NCI-H1092 (cell line): ENCODE measurements at places on chromosomes 3 and 15.

DNA sequence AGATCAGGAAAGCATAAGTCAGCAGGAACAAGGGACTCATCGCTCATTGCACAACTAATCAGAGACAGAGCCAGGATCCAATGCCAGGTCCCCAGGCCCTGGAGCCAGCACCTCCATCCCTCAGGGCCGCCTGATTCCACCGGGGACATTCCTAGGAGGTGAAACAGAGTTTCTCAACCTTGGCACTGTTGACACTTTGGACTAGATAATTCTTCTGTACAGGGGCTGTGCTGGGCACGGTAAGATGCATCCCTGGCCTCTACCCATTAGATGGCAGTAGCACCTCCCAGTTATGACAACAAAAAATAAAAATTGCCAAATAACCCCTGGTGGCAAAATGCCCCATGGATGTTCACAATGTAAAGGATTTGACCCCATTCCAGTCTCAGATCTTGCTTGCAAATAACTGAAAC lies 127.7 kb downstream of the MTHFS start:
- no peak for DNase-seq

DNA sequence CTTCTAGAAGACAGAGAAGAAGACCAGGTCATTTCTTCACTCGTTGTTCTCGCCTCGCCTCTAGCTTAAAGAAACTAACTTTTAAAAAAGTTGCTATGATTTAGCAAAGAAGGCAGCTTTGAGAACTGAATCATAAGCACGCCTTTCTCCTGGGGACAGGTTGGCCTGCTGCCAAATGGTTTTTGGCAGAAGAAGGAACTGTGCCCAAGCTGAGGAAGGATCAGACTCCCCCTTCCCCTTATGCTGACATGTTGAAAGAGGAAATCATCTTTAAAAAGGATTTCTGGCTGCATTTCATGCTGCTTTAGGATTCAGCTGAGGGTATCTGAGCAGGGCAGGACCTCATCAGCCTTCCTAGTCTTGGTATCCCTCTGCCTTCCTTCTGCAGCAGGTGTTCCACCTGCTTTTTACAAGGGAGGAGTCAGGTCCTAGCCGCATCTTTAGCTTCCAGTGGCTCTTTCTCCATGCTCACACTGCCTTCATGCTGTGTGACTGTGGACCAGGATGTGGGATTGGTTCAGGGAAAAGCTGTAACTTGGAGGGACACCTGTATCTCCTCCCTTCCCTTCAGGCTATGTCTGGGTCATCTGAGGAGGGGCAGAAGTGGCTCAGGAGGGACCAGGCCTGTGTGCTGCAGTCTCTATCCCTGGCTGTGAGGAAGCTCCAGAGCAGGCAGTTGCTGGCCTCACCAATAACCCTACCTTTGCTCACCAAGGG lies 34.1 kb upstream of the HACD2 start:
- DNase-seq, result peak; percentile 18

DNA sequence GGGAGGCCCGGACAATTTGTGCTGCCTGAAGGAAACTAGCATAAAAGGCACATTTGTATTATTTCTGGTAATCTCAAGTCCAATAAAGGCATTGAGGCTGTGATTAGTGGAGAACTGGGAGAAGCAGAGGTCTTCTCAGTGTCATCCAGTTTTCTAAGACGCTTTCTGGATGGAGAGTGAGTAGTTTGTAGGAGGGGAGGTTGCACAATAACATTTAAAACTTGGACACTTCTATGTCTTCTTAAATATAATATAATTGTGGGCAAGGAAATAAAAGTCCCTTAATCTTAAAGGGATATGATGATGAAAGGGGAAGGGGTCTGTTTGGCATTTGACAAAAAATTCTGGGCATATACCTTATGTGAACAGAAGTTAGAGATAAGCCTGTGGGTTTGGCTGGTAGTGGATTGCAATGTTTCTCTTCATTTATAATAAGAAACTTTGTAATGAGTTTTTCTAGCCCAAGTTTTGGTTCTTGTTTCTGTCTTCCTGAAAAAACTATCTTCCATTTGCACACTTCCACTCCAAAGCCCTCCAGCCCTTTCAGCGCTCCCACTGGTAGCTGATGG lies 291.6 kb upstream of the TGFBR2 start:
- no peak for DNase-seq

GRCh38 chr15:85071061-85071460 lies 89.4 kb downstream of the PDE8A start:
- no peak for DNase-seq

DNA sequence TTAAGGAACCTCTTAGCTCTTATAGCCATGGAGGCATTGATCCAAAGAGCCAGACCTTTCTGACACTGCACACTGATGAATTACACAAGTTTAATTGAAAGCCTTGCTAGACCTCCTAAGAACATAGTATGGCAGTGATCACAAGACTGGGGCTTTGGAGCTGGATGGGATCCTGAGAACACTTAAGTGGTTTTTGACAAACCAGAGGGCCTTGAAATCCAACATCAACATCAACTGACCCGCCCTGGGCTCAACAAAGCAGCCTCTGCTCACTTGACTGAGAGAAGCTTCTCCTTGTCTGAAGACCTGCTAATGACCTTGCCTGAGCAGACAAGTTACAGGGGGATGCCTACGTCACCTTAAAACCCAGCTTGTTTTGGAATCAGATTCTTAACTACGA lies 257.6 kb downstream of the KLF13 start:
- DNase-seq, result no peak

- no peak for DNase-seq
These were observed 312.5 kb downstream of the C3orf38 start for GRCh38 chr3:88462230-88462629.

- no peak for DNase-seq
These were observed 3.9 kb upstream of the DNASE1L3 start for GRCh38 chr3:58214484-58215316.

- no peak for DNase-seq
These were observed 223.0 kb upstream of the P2RY1 start for GRCh38 chr3:152611905-152612304.

DNA sequence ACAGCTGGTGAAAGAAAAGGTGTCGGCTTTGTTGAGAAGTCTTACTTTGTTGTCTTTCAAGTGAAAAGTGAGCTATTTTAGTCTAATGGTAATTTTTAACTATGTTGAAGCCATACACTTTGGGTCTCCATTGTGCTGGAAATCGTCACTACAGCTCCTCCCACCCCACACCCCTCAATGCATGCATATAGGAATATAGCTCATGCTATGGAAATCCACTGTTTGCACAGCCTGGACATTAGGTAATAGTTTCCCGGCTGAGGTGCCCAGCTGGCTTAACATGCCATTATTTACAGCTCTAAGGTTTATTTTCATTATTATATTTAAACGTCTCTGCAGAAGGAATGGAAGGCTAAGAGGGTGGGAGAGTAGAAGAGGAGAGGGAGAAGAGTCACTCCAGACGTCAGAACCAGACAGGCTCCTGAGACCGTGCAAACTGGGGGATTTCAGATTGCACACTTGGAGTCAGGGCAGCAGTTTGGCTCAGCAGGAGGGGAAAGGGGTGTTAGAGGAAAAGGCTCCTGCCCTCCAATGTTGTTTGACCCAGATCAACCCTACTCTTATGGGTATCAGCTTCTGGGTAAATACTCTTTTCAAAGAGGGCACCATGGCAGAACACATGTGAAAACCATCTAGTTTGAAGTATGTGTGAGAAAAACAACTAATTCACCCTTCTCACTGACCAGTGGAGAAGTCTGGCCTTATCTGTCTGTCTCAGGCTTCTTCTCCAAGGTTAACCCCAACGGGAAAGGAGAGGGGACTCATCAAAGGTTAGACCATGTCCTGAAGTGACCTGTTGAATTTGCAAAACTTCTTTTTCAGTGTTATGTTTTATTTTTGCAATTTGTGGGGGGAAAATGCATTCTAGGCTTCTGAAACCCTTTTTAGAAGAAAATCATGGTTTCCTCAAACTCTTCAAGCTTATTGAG lies 218.7 kb upstream of the CTDSPL start:
- no peak for DNase-seq

GRCh38 chr3:157104928-157105652 lies 54.9 kb downstream of the CCNL1 start:
- DNase-seq, result no peak

DNA sequence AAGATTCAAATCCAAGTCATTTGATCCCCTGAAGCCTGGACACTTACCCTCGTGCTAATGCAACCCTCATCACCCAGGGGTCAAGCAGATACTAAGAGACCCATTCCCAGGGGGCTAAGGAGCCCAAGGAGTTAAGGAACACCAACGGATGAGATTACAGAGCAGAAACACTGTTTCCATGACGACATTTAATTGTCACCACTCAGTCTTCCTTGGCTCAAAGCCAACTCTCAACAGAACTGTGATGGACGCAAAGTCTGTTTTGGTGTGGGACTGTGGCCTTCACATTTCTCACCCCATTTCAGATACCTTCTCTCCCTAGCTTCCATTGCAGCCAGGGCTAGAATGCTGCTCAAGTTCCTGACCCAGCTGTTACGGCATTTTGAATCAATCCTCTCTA lies 383.5 kb upstream of the WNT5A start:
- DNase-seq, result no peak

- DNase-seq, result no peak
These were observed 10.4 kb upstream of the SEC13 start for GRCh38 chr3:10331320-10331719.

GRCh38 chr3:11588755-11589154 lies 55.0 kb downstream of the VGLL4 start:
- DNase-seq, result no peak

GRCh38 chr15:95556866-95557225 lies 773.7 kb upstream of the NR2F2 start:
- DNase-seq, result no peak

GRCh38 chr15:45441686-45442085 lies 63.3 kb upstream of the GATM start:
- no peak for DNase-seq

DNA sequence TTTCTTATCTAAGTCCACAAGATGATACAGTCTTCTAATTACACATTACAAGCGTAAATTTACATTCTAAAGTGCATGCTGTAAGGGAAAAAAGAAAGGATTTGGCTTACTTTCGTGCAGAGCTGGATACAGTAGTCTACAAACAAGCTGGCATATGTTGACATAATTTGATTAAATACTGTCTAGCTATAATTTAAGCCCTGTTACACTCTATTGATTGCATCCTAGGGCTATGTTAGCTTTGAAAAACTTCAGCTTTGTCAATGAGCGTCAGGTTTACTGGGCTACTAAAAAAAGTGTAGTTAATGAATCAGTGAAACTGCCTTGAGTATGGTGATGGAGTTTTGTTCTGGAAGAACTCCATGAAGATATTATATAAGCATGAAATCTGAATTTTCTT lies 24.5 kb upstream of the PLCL2 start:
- no peak for DNase-seq

GRCh38 chr15:42069025-42069424 lies 25.3 kb downstream of the PLA2G4D start:
- DNase-seq, result no peak

DNA sequence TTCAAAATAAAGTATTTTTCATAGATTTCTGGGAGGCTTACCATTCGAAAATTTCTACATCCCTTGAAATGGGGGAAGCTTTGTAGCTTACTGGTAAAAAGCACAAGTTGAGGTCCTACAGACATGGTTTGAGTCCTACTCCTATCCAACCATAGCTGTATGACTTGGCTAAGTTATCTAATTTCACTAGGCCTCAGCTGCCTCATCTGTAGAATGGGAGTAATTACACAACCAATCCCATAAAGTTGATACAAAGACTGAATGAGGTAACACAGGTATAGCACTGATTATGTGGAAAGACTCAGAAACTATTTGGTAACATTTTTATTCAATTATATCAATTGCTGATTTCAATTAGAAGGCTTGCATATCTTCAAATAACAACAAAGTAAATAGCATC lies 157.4 kb downstream of the PLD1 start:
- no peak for DNase-seq

DNA sequence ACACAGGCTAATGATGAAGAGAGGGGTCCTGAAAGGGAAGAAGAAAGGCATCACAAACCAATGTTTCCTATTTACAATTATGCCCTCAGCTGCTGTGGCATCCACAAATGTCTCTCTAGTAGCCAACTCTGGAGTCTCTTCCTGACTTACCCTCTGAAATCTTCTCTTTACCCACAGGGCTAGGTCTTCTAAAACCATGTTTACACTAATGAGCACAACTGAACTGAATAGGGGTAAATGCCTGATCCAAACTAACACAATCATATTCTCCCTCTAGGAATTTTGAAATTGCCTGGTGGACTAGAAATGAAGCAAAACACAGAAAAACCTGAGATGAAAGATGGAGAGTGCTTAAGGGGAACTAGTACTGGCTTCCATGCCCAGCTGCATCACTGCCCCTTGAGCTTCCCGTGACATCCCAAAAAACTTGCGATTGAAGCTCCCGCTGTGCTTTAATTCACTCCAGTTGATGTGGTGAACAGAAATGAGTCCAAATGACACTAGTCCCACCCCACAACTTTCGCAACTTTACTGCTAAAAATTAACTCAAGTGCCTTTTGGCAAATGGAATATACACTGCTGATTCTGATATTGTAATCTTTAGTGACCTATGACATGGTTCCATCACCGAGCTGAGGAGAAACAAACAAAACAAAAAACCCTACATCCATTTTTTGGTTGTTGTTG lies 32.8 kb downstream of the CFAP20DC start:
- DNase-seq, result no peak

GRCh38 chr15:42037656-42038055 lies 16.8 kb upstream of the PLA2G4E start:
- peak; percentile 67 for DNase-seq

DNA sequence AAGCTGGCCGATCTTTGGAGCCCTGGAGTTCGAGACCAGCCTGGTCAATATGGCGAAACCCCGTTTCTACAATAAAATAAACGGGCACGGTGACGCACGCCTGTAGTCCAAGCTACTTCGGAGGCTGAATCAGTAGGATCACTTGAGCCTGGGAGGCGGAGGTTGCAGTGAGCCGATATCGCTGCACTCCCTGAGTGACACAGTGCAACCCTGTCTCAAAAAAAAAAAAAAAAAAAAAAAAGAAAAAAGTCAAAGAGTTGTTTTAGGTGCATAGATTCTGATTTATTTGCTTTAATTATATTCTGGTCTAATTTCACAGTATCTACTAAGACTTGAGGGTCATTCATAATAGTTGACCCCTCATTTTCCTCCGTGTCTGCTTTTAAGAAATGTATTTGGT lies 1.7 kb downstream of the ARL13B start:
- DNase-seq, result no peak

DNA sequence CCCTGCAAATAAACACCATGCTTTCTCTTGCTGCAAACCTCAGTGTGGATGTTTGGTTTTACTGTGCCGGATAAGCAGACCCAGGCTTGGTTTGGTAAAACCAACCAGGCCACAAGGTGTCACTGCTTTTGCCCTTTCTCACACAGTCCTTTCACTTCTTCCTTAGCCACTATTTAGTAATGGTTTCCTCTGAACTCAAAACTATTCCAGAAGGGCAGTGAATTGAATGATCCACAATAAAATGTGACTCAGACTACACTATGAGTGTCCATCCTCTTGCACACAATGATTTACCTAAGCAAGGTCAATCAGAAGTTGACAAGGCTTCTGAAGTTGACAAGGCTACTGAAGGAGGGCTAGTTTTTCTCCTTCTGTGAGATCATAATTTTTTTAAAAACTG lies 552.4 kb upstream of the CCDC54 start:
- no peak for DNase-seq

GRCh38 chr3:134682196-134682880 lies 31.5 kb upstream of the KY start:
- no peak for DNase-seq

- DNase-seq, result no peak
These were observed 2.0 kb upstream of the IL16 start for GRCh38 chr15:81194723-81195122.
